ENCODE measurements at places on chromosomes 5 and 9. TPM values are rescaled to one million over a fixed set of nuclear protein-coding genes. Genes with fewer than 3 reads are reported as not detected.

DNA sequence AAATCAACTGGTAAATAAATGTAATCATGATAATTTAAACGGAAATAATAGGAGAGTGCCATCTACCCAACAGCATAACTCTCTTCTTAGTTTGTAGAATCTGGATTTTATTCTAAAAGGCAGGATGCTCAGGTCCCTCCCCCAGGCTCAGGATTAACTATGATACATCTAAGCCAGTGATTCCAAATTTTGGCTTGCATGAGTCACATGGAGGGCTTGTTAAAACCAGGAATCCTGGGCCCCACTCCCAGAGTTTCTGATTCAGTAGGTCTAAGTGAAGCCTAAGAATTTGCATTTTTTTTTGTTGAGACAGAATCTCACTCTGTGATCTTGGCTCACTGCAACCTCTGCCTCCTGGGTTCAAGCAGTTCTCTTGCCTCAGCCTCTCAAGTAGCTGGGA is 62.3 kb upstream of the ZFR start:
- no peak for DNase-seq

GRCh38 chr5:82595113-82595512 is 317.0 kb upstream of the RPS23 start:
- no peak for DNase-seq

DNA sequence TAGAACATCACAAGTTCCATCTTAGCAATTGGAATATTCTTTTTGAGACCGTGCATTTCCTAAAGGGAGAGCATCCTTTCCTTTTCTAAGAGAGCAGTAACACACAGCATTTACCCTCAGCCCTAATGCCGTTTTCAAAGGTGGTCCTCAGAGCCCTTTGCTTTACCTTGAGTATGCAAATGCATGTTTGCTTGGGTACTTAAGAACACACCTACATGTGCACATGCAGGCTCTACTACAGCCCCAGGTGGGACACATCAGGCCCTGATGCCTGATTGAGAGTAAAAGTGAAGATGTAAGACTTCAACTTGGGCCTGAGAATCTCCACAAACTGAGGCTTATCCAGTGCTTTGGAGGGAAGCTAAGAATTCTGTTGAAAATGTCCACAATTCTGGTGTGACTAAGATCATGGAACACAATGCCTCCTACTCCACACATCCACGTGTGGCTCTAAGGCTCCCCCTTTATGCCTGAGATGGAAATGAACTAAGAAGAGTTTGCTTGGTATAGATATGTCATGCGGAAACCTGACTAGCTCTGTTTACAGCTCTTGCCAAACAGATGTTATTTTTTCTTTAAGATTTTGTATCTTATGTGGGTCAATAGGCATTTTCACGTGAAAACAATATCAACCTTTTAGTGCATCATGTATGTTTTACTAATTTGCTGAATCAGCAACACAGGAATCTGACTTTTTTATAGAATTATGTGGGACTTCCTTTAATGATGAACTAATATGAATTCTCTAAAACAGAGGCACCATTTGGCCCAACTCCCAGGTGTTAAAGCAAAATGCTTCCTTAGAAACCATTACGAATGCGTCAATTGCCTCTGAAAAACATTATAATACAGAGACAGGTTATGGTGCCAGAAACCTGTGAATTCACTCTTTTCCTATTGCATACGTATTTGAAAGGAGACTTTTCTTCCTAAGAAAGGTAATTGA is 48.9 kb upstream of the SLC2A8 start:
- DNase-seq, result peak; percentile 11

GRCh38 chr5:76487821-76488220 is 84.7 kb downstream of the IQGAP2 start:
- DNase-seq, result no peak

- DNase-seq, result no peak
Observed at GRCh38 chr9:5375790-5376477, 36.3 kb upstream of the RLN1 start.

TICAM2 gene
- total RNA-seq, result 6.3 TPM

GRCh38 chr5:135127439-135128240 is 93.6 kb upstream of the PITX1 start:
- no peak for DNase-seq

DNA sequence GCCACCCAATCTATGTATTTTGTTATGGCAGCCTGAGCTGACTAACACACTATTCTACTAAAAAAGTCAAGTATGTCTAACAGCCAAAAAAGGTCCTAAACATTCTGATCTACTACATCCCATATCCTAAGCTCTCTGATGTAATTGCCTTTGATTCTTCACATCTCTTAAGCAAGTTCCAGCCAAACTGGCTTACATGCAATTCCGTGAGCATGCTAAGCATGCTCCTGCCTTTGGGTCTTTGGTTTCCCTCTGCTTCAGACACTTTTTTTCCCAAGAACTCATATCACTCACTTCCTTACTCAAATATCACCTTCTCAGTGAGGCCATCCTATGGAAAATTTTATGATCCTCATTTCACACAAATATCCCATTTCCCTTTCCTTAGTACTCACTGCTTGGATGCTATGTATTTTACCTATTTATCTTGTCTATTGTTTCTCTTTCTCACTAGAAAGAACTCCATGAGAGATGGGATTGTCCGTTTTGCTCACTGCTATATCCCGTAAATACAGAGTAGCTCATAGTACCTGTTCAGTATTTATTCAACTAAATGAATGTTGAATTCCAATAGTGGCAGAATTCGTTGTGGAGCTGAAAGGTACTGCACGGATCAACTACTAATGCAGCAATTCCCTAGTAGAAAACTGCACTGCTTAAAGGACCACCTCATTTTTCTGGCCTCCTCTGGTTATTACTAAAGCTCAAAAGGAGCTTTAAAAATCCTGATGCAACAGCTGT is 2.3 kb upstream of the SLC12A2 start:
- DNase-seq, result no peak

PCDHGB5 gene
- total RNA-seq, result 5.9 TPM

GRCh38 chr5:12016159-12016746 is 112.0 kb upstream of the CTNND2 start:
- no peak for DNase-seq

DNA sequence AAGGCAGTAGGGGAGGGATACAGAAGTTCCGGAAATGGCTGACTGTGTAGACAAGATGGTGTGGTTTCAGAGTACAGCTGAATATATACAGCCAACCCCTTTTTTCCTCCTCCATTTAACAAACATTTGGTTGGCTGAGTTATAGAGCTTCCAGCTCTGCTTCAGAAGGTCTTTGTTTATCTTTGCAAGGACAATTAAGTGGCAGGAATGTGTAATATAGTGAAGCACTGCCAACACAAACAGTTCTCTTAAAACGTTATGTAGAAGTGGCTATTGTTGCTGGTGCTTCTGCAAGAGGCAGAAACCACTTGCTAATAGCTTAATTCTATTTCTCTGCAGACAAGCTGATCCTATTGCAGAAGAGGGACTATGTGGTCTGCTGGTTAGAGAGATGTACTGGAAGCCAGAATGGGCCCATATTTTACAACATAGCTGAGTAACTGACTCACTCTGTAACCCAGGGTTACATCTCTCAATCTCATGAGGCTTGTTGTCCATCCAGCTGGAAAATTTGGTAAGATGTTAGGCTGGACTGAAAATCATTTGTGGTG is 62.7 kb upstream of the OSMR start:
- no peak for DNase-seq

DNA sequence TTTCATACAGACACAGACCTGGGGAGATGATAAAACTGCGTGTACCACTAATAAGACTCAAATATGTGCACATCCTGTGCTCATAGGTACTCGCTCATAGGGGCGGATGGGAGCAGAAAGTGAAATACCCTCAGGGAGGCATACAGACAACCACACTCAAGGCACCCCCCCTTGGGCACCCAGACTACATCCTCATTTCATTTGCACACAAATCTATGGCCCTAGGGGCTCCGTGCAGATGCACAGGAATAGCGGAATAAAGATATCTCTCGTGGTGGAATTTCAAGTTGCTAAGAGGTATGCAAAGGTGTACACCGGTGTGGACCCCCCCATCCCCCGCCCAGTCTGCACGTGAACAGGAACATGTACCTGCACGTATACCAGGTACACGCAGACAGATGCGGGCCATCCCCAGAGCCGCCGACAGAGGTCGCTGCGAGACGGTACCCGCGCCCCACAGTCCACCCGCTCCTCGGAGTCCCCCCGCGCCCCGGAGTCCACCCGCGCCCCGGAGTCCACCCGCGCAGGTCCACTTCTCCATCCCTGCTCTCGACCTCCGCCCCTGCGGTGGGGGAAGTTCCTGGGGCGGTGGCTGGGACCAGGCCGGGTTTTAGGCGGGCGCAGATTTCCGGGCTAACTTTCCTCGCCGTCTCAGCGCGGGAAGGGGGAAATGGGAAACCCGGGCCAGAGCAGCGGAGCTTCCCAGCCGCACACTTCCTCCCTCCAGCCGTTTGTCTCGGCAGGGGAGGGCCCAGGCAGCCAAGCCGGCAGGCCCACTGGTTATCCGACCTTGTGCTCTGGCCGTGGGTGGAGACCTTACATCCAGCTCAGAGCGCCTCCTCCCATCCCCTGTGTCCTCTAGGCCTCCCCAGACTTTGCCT is 1.0 kb upstream of the IL12B start:
- peak; percentile 92 for DNase-seq

GRCh38 chr5:113735751-113736150 is 222.3 kb downstream of the YTHDC2 start:
- DNase-seq, result no peak

HARS2 gene
- 15.9 TPM for total RNA-seq

CDH6 gene
- total RNA-seq, result 1.3 TPM

INSL4 gene
- not detected for total RNA-seq

- DNase-seq, result no peak
Observed at GRCh38 chr5:126115059-126115629, 308.1 kb upstream of the GRAMD2B start.

PCDH1 gene
- 43.8 TPM for total RNA-seq

PNPLA7 gene
- total RNA-seq, result 32.1 TPM

- DNase-seq, result no peak
Observed at GRCh38 chr5:143182901-143183820, 220.3 kb downstream of the NR3C1 start.

GRCh38 chr9:86246752-86247161 is 12.7 kb downstream of the C9orf153 start:
- DNase-seq, result no peak

GFRA3 gene
- total RNA-seq, result not detected

BICD2 gene
- total RNA-seq, result 34.8 TPM

Measured in mesenteric fat pad (tissue), 1 donor.